ENCODE measurements at places on chromosomes 2 and 18.

GRCh38 chr2:234488913-234489451 lies 7.9 kb downstream of the ARL4C start:
- no peak for DNase-seq

DNA sequence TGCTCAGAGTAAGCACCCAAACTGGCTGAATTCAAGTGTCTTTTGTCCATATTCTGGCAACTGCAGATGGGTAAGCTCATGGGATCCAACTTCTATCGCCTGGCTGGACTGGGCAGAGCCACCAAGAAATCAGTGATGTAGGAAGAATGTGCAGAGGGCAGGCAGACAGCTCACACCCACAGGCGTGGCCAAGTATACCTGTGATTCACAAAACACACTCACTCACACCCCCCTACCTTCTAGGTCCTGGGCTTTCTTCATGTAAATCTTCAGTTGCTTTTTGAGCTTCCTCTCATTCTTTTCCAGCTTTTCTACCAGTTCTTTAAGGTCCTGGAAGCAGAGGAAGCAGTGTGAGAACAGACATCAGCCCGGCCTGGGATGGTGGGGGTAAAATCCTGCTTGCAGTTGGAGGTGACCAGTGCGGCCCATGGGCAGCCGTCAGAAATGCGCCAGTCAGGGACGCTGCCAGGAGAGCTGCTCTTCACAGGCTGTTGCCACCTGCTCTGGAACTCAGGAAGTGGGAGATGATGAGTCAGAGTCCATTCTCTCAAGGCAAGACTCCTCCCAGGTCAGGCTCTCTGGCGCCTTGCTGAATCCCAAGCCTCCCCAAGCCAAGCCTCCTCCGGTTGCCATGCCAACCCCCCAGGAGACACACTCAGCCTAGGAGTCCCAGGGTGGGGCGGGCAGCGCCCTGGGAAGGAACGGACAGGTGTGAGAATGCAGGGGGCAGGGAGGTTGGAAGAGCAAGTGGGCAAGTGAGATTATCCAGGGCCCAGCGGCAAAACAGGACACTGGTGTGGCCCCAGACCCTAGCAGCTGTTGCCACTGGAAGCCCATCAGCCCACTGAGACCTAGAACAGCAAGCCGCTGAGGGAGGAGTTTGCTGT lies 36.2 kb upstream of the ACAA2 start:
- no peak for DNase-seq

- DNase-seq: no peak
These were observed 56.9 kb downstream of the BCL2 start for GRCh38 chr18:63262369-63263335.

DNA sequence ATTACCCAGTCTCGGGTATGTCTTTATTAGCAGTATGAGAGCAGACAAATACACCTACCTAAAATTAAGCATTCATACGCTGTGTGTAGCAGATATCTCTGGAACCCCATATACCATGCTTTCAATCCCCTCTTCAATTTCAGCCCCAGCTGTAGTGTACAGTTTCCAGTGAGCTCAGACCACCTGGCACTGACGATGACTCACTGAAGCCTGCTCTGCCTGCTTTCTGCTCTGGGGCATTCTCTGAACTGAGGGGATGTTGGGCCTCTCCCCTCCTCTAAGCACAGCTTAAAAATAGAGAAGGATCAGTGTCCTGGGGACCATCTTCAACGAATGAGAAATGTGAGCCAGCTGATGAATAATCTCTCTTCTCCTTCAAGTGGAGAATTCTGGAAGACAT lies 8.7 kb upstream of the CCL20 start:
- no peak for DNase-seq

- DNase-seq: no peak
These were observed 54.8 kb downstream of the RAPGEF4 start for GRCh38 chr2:172790404-172790803.

GRCh38 chr18:63444580-63444979 lies 22.3 kb upstream of the VPS4B start:
- DNase-seq: no peak

DNA sequence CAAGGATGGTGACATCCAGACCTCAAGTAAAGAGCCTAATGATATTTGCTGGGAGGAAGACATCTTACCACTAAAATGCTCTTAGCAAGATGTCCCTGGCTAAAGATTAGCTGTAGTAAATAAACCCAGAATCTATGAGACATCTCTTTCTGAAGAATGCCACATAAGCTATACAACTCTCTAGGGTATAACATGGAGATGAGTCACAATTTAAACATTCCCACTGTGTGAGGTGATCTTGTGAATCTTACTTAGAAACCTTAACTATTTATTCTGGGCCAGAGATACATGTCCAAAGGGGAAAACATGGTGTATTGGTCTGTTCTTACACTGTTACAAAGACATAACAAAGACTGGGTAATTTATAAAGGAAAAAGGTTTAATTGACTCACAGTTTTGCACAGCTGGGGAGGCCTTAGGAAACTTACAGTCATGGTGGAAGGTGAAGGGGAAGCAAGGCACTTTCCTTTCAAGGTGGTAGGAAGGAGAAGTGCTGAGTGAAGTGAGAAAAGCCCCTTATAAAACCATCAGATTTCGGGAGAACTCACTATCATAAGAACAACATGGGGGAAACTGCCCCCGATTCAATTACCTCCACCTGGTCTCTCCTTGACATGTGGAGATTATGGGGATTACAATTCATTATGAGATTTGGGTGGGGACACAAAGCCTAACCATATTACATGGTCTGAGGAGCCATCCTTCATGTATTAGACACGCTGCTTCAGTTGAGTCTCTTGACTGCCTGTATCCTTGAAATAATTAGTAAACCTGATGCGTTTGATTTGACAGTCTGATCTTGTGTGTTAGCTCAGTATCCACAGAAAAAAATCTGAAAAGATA lies 17.1 kb downstream of the KRCC1 start:
- no peak for DNase-seq

DNA sequence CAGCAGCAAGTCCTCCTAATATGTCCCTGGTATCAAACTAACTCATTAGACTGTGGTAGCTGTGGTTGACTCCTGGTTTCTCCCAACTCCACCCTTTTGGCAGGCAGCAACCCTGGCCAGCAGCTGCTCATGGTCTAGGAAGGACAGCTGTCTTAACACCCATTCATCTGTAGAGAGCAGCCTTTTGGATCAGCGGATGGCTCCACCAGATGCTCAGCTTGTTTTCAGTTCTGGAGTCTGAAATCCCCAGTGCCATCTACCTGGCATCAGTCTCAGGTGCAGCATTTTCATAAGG lies 100.5 kb downstream of the SPOPL start:
- no peak for DNase-seq

GRCh38 chr2:182522405-182522896 lies 95.6 kb upstream of the PDE1A start:
- no peak for DNase-seq

DNA sequence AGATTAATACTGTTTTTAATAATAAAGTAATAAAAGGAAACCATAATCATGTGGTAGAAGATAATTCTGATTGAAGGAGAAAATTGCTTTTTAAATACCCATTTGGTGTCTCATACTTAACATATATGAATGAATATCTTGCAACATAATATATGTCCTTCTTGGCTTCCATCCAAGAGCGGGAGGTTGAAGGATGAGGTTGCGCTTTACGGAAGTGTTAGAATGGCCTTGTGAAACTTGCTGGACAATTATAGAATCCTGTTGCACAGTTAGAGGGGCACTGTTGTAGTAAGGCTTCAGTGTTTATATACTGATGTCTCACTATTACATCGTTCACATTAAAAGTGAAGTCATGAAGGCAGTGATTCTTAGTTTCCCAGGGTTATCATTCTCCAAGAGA lies 9.4 kb downstream of the INSIG2 start:
- no peak for DNase-seq

DNA sequence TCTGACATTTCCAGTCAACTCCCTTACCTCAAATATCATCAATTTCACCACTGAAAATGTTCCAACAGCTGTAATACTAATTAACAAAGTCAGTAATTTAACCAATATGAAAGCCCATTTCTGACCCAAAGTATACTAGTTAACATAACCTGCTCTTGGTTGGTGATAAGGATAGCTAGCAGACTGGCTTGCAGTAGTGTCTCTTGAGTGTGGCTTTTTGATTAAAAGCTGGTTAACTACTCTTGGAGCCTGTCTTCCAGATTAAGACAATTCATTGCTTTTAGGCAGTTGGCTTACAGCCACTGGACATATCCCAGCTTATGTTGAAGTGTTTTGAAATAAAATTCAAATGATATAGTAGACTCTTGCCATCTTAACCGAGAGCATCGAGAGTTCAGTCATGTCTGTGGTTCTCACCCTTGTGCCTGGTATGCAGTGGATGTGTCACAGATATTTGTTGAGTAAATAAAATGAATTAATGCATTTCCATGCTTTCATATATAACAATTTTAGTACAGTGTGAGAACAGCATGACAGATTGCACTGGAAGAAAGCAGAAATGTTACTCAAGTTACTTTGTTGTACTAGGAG lies 158.1 kb downstream of the TANC1 start:
- no peak for DNase-seq

DNA sequence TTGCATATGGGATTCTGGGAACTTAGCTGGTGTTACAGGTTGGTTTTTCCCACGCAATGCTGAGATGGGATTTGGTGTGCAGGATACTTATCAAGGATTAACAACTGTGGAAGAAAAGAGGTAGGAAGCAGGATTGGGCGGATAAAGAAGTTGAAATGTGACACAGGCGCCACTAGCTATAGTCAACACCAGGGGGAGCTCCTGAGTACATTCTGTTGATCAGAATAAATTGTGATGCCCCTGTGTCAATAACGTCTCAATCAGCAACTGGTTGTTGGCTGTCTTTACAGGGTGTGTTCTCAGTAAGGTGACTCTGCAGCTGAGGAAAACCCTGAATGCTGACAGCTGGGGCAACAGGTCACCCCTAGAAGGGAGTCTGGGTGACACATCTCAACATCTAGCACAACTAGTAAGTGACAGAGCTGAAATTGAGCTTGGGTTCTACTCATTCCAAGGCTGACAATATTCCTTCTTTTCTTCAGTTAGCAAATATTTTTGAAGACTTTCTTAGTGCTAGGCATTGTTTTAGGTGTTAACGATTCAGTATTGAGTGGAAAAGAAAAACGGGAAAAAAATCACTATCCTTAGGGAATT lies 143.0 kb downstream of the ARL6IP6 start:
- DNase-seq: no peak

DNA sequence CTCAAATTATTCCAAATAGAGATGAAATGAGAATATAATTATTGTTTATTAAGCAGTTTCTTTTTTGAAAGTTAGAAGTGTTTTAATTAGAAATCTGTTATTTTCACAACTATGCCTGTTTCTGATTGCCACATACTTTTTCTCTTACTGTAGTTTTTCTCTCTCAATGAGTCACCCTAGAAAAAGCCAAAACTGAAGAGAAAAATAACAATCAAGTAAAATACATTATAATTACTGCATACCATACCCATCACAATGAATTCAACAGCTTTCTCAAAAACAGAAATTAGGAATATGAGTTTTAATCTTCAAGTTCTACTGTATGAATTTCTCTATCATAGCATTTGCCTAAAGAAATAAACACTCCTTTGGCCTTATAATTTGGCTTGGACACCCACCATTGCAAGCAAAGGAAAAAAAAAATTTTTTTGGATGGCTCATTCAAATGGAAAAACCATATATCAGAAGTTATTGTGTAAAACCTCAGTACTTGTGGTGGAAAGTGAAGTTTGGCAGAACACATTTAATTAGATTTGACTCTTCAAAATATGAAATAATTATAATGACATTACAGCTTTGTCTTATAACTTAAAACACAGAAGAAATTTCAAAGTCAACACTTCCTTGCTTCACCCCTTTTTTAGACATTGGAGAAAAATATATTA lies 138.5 kb downstream of the DYM start:
- DNase-seq: no peak

GRCh38 chr2:127055786-127056076 lies 51.2 kb downstream of the BIN1 start:
- no peak for DNase-seq

DNA sequence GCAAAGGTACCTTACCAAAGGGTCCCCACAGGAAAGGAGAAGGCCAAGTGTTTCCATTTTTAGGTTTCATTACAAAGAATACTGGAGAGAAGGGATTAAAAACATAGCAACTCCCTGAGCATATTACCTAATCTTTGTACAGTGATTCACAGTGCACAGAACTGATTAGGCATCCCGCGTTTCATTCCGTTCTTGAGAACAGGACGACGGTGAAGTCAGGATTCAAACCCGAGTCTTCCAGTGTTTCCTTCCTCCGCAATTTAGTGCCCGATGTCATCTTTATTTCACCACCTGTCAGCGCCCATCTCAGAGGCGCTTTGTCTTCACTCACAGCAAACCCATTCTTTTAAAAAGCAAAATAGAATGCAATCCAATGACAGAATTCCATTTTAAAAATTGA lies 488.5 kb downstream of the EIPR1 start:
- DNase-seq: no peak

DNA sequence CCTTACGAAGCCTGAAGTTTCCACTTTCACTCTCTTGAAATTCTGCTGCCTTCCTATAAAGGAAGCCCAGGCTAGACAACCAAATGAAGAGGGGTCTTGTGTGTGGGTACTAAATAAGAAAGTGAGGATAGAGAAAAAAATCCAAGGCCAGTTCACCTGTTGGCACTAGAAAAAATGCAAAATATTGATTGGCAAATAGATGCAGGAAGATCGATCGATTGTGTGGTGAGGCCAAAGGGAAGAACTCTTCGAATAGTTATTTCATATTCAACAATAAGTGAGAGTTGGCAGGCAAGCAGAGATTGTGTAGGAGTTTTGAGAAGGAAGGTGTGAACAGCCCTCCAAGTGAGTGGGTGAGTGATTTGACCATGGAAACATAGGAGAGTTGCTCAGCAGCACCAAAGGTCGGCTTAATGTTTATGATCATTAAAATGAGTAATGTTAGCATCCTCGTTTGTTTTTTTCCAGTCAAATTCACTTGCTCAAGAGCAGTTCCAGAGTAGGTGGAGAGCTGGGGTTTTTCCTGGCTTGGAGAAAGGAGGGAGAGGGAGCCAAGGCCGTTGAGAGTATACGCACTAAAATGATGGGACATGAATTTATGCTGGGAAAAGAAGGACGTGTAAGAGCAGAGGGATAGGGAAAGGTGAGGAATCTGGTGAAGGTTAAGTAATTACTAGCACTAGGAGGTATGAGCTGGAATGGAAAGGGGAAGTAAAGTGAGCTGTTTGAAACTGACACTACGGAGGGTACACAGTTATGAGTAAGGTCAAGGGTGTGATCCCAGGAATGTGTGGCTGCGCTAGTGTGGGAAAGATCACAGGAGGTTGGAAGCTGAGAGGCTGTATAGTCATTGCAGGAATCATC lies 1.1 kb upstream of the NAPG start:
- no peak for DNase-seq

- no peak for DNase-seq
These were observed 231.1 kb upstream of the ZNF804A start for GRCh38 chr2:184367211-184367610.

GRCh38 chr2:25972049-25972823 lies 10.1 kb downstream of the KIF3C start:
- DNase-seq: no peak
